Stimulated activated CD4-positive, alpha-beta T cell treated with anti-CD3 and anti-CD28 coated beads, Interleukin-12 subunit alpha, Interleukin-12 subunit beta, amount 100 ng/mL, for 24 hours (primary cell): ENCODE measurements at places on chromosomes 3 and 15.
A peak's percentile ranks its signal among the peaks of the same experiment; 100 is the strongest.

DNA sequence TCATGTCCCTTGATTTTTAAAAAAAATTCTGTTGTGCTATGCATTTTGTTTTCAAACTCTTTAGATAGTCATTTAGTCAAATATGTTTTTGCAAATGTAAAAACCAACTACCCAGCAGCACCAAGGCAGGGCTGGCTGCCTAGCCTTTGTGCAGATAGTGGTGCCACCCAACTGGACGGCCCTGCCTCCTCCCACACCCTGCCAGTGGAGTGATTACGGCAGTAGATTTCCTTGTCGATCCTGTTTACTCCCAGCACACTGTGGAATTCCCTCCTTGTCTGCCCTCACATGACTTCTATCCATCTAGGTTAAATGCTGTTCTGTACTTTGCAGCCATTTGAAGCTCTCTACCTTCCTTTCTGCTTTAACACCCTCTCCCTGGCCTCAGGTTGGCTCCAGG is 79.4 kb upstream of the PLXNA1 start:
- no peak for DNase-seq

DNA sequence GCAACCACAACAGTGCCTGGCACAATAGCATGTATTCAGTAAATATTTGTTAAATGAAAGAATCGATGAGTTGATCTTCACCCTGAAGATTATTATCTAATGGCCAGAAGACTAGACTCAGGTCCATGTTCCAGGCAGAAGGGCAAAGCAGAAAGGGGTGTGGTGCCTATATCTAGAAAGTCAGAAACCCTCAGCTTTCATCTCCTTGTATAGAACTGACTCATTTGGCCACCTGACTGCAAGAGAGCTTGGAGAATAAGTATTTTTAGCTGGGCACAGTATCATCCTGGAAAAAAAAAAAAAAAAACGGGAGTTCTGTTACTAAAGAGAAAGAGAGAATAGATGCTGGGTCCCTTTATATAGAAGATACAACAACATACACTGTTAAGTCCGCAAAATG is 69.7 kb upstream of the SPRED1 start:
- no peak for DNase-seq

DNA sequence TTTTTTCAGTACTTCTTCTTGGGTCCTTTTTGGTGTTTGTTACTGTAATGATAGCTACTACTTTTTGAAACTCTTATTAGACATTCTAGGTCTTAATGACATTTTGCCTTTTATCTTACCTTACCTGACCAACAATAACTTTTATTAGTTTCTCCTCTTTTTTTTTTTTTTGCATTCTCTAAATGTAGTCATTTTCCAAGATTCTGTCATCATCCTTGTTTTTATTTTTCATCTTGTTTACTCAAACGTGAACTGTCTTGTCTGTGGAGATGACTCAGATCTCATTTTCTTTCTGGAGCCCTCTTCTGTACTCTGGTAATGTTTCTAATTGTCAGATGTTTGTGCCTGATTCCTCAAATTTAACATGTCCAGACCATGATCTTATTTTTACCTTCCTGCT is 2.9 kb downstream of the ABHD5 start:
- DNase-seq, result no peak

DNA sequence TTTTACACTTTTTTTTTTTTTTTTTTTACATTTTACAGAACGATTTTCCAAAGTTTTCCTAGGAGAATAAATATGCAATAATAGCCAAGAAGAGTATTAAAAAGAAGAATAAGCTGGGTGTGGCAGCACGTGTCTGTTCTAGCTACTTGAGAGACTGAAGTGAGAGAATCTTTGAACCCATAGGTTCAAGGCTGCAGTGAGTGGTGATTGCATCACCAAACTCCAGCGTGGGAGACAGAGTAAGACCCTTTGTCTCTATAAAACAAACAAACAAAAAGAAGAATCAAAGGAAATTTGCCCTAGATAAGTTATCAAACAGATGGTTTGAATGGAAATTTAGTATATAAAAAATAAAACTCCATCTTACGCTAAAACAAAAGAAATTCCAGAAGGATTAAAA is 13.3 kb downstream of the XRN1 start:
- DNase-seq, result no peak

GRCh38 chr3:186869253-186870100 is 27.0 kb downstream of the ADIPOQ start:
- no peak for DNase-seq

DNA sequence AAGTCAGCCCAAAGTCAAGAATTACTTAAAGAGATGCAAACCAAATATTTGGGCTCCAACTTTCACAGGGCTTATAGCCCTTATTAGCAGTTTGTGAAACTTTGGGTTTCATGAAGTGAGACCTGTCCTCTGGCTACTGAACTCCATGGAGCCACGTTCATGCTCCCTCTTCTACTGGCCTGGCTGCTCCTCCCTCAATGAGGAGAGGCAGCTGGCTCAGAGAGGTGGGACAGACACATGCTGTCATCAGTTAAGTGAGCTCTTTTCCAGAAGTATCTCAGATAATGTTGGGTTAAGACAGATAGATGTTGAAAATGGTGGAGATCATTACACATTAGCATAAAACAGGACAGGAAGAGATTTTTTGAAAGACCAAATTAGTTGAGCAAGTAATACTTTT is 19.4 kb downstream of the MRPS25 start:
- DNase-seq, result no peak

DNA sequence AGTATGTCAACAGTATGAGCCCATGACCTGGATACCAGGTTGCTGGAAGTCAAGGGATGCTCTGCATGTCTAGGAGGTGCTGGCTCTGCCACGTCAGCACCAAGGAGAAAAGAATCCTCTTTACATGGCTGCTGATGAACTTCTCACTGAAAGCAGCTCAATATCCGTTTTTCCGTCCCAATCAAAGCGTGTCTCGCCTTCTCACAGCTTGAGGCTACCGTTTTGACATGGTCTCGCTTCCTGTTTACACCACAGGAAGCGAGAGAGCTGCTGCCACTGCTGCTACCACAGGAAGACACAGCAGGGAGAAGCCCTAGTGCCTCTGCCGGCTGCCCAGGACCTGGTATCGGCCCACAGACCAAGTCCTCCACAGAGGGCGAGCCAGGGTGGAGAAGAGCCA is 27.3 kb downstream of the STARD5 start:
- DNase-seq, result peak; percentile 66

DNA sequence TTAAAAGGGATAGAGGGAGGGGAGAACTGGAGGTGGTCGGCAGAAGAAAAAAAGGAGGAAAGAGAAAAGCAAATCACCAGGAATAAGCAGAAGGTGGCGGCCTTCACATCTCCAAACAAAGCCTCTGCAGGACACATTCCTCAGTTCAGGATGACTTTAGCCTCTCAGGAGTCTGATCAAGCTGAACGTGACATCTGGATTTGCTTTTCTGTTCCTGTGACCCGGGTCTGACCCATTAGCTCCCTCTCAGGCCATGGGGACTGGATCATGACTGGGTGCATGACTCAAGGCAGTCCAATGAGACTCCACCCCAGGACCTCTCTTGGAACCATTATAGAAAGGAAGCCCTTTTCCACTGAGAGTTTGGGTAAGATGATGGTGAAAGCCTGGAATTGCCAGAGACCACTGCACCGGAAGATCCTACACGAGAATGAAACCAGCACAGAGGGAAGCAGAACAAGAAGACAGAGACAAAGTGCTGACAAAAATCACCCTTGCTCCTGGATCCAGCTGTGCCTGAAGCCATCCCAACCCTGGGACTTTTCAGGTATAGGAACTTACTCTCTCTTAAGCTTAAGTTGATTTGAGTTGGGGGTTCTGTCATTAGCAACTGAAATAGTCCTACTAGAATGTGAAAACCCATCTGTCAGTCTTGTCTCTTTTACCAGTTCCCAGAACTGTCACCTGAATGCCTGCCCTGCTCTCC is 45.4 kb upstream of the RAD18 start:
- no peak for DNase-seq

- DNase-seq, result no peak
Measured at GRCh38 chr3:14179114-14179465, 473 bp downstream of the LSM3 start.

DNA sequence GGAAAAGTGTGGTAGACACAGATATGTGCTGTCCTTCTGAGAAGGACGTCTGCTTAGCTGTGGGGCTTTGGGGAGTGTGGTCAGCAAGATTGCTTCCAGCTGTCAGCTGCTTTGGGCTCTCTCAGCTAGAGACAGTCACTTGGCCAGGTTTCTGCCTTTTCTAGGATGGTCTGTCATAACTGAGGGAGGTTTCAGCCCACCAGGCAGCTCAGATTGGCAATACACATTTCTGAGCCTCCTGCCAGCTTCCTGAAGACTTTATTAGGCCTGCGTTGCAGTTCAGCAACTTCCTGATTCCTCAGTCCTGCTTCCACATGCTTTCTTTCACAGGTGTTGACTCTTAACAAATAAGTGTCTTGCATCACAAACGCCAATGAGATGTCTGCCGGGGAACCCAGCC is 286.5 kb downstream of the SQOR start:
- DNase-seq, result no peak

- DNase-seq, result no peak
Measured at GRCh38 chr3:71290301-71290700, 293.2 kb downstream of the FOXP1 start.

DNA sequence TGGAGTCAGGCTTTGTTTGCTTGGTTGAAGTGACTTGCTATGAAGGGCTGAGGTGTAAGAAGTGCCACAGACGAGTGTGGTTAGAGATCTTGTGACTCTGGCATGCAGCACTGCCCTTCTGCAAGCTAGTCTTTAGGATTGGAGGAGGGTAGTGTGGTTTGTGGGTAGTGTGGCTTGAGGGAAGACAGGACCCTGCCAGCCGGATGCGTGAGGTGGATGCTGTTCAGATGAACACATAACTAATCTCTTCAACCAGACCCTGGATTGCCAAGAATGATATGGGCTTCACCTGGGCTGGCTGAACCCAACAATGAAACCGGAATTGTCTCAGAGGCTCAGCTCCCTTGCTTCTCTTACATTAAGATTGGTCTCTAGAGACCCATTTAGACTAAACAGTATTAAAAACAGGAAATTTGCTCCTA is 32.7 kb downstream of the STARD9 start:
- DNase-seq, result peak; percentile 9

- no peak for DNase-seq
Measured at GRCh38 chr15:80162059-80162554, 9.3 kb downstream of the FAH start.

- DNase-seq, result no peak
Measured at GRCh38 chr3:38003371-38003816, 12.8 kb downstream of the VILL start.

- no peak for DNase-seq
Measured at GRCh38 chr3:186614266-186614596, 1.4 kb downstream of the AHSG start.

DNA sequence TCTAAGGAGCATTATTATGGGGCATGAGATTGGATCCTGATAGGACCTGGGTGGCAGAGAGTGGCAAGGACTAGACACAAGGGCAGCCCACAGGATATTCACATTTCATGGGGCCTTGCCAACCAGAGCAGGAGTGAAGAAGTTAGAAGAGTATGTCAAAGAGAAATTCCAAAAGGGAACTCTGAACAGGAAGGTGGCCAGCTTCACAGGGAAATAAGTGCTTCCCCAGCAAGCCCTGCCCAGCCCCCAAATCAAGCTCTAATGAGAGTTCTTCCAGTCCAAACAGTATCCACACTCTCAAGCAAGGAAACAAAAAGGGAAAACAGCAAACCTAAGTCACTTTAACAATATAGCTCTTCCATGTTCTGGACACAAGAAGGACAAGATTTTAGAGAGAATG is 130.2 kb upstream of the COL8A1 start:
- no peak for DNase-seq

GRCh38 chr15:56821721-56822425 is 88.6 kb upstream of the ZNF280D start:
- DNase-seq, result no peak

DNA sequence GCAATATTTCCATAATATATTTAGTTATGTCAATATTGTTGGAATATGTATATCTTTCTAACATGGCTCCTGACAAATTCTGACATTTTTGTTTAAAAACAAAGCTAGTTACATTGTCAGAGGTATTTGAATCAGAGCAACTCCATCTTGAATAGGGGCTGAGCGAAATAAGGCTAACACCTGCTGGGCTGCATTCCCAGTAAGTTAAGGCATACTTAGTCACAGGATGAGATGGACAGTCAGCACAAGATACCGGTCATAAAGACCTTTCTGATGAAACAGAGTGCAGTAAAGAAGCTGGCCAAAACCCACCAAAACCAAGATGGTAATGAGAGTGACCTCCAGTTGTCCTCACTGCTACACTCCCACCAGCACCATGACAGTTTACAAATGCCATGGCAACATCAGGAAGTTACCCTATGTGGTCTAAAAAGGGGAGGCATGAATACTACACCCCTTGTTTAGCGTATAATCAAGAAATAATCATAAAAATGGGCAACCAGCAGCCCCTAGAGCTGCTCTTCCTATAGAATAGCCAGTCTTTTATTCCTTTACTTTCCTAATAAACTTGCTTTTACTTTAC is 30.4 kb downstream of the RPL22L1 start:
- DNase-seq, result no peak

GRCh38 chr15:43143203-43143941 is 10.0 kb downstream of the TMEM62 start:
- no peak for DNase-seq
